NCI-H82 (cell line): ENCODE measurements at places on chromosomes 2 and 18.

DNA sequence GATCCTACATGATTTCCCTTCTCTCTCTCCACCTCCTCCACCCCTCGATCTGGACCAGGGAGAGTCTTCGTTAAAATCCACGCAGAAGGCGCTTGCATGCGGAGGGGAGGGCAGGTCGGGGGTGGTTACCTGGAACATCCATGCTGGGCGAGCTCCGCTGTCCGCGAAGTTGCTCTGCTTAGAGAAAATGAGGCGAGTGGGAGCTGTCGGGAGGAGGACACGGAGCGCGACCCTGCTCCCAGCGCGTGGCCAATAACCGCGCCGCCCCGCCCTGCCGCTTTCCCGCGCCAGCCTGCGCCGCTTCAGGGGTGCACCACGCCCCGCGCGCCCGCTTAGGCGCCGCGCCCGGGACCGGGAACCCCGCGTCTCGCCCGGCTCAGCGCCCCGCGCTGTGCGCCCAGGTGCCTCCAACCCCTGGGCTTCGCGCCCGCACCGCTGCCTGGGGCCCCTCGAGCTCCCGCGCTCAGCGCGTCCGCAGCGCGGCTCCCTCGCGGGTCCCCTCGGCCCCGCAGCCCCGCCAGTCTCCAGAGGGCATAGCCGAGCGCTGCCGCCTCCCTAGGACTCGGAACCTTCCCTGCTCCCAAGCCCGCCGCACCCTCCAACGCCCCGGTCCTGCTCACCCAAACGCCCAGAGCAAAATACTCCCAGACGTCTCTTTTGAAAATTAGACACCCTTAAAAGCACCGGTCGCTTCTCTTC, 636 bp downstream of the CBLN2 start:
- DNase-seq = no peak

DNA sequence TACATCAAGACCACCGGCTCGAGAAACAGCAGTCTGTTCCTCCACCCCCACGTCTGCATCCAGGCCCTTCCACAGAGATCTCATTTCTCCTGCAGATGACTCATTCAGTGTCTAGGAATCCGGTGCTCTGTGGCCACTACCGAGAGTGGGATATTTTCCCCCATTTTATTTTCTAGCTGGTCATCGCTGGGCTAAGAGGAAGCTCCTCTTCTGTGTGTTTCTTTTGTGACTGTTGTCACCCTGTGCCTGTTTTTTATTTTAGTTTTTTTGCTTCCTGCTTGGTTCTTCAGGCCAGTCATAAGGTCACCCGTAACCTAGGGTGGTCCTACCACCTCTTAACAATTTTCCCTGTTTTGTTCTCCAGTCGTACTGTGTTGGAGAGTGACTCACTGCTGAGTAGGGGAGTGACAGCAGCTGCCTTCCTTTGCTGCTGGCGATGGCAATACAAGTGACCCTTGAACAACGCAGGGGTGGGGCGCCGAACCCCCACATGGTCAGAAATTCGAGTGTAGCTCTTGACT, 6.7 kb downstream of the RAMP1 start:
- DNase-seq = no peak

DNA sequence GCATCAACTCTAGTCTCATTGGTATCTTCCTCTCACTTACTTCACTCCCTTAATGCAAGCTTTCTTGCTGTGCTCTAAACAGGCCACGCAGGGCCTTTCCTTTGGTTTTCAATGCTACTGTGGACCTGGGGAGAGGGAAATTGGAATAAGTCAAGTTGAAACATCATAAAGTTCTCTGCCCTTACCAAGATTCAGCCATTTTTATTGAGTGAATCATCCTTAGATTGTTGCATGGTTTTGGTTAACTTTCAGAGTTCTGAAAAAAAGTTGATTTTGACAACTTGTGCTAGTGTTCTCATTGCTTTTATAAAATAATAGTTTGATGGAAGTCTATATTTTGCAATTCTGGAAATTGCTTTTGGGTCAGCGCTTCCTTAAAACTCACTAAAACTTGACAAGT, 852.8 kb upstream of the ACVR2A start:
- no peak for DNase-seq

GRCh38 chr2:24199968-24200590, 25.2 kb downstream of the FAM228A start:
- no peak for DNase-seq

GRCh38 chr2:204401114-204401513, 144.2 kb upstream of the PARD3B start:
- no peak for DNase-seq

DNA sequence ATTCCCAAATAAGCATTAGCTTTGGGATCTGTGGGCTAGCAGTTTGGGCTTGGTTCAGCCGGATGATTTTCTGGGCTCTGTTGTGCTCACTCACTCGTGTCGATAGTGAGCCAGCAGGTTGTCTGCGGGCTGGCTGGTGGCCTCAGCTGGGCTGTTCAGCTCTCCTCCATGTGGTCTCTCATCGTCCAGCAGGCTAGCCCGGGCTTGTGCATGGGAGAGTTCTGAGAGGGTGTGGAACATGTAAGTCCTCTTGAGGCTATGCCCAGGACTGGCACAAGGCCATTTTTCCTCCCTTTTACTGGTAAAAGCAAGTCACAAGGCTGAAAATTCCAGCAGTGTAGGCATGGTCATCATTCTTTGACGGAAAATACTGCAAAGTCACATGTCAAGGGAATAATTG, 38.5 kb downstream of the NTSR2 start:
- no peak for DNase-seq

GRCh38 chr2:237128026-237128703, 42.5 kb downstream of the COPS8 start:
- no peak for DNase-seq

DNA sequence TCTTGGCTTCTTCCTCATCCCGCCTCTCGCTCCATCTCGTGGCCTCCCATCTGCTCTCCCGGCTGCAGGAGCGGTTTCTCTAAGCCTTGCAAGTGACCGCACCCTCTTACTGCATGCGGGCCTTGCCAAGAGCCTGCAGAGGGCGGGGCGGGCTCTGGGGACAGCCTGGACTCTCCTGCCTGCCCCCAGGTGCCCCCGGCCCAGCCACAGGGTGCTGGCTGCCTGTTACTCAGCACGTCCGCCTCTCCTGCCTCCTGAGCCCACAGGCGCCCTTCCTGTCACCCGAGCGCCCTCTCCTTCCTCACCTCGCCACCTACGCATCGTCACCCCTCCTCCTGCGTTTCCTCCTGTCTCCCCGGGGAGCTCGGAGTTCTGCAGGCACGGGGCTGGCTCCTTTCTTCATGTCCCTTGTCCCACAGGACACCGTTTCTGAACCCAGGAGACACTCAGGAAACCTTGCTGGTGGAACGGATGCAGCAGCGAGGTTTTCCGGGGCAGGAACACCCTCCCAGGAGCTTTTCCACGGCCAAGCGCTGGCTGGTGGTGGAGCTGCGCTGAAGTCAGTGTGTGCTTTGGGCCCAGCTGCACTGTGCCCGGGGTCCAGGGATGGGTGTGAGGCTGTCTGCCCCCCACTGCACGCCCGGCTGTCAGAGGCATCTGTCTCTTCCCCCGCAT, 28.5 kb downstream of the HPCAL1 start:
- DNase-seq = peak; percentile 85

- DNase-seq = no peak
Measured at GRCh38 chr2:233278921-233279320, 27.4 kb downstream of the ATG16L1 start.

- DNase-seq = no peak
Measured at GRCh38 chr18:9574473-9575115, 39.8 kb downstream of the PPP4R1 start.

- no peak for DNase-seq
Measured at GRCh38 chr2:83115606-83116005, 1343.5 kb downstream of the SUCLG1 start.

GRCh38 chr2:126661702-126662500, 5.9 kb downstream of the GYPC start:
- no peak for DNase-seq

DNA sequence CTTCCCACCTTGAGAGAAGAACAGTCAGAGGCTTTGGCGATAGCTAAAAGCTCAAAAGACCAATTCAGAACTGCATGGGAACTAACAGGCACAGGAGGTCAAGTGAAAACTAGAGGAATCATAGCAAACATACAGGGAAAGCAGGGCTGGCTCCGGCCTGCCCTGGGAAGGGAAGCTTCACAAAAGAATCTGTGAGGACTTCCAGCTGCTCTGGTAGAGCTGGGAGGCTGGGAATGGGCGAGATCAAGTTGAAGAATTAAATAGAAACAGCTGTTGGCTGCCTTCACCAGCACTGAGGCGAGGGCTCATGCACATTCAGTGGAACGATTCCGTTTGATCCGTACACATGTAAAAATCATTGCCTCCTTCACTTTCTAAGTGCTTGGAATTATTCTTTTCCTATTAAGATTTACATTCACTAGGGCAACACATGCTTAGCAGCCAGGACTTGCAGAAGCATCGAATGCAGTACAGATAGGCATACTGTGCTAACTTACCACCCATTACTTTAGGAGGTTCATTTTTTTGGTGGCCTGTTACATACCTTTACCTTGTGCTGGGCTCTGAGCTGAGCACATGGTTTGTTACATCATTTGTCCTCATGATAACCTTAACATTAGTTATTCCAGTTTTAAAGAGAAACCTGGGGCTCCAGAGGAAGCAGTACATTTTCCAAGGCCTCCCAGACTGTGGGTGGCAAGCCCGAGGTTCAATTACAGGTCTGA, 125.4 kb upstream of the RNF152 start:
- DNase-seq = no peak

DNA sequence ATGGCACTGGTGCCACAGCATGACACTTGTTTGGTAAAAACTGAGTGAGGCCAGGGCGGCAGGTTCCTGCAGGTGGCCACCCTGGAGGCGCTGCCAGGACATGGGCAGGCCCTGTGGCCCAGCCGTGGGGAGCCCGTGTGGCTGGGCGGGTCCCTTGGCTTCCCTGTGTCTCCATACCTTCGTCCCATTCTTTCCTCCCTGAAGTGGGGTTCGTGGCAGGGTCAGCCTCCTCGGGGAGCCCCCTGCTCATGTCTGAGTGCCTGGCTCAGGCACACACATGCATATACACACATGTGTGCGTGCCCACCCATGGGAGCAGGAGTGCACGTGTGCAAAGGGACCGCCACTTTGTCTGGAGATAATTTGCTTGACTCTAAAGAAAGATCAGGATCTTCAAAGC, 86.5 kb upstream of the HDAC4 start:
- no peak for DNase-seq

- DNase-seq = peak; percentile 54
Measured at GRCh38 chr2:42385225-42385624, 24.2 kb upstream of the COX7A2L start.

DNA sequence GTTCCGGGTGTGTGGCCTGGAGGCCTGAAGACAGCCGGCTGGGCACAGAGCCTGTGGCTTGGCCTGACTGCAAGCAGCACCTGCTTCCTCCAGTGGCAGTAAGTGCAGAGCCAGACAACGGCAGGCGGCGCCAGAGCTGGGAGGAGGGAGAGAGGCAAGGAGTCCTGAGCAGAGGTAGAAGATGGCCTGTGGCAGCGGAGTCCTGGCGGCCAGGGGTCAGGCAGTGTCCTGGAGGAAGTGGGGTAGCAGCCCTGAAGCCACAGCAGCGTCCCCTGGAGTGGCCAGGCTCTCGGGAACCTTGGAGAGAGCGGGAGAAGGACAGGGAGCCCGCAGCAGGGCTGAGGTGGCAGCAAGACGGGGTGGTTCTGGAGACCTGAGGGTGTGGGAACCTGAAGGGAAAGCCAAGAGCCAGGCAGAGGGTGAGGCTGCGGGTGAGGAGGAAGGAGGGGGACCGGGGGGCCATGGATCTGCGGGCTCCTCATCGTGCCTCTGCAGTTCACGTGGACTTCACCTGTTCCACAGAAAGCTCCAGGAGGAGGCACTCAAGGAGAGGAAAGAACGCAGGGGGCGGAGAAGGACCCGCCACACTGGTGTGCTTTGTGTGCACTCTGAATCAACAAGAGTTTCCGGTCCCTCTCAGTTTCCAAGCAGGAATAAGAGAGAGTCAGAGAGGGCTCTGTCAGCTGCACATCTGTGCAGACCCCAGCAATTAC, 85.9 kb downstream of the USP40 start:
- no peak for DNase-seq

DNA sequence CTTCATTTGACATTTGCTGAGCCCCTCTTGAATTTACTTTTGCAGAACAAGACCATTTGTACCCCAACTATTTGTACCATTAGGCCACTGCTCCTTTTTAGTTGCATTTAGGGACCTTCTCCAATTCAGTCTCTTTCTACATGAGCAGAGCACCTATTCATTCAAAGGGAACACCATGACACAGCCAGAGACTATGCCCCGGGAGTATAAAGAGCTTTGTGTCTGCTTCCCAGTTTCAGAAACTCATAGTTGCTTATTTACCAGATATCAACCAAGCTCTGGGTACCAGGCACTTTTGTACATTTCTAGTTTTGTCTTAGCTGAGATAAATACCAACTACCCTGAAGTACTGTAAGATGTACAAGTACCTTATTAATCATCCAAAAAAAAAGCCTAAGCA, 269.1 kb upstream of the SIX3 start:
- DNase-seq = no peak

- no peak for DNase-seq
Measured at GRCh38 chr2:10575609-10576280, 114.0 kb downstream of the NOL10 start.

DNA sequence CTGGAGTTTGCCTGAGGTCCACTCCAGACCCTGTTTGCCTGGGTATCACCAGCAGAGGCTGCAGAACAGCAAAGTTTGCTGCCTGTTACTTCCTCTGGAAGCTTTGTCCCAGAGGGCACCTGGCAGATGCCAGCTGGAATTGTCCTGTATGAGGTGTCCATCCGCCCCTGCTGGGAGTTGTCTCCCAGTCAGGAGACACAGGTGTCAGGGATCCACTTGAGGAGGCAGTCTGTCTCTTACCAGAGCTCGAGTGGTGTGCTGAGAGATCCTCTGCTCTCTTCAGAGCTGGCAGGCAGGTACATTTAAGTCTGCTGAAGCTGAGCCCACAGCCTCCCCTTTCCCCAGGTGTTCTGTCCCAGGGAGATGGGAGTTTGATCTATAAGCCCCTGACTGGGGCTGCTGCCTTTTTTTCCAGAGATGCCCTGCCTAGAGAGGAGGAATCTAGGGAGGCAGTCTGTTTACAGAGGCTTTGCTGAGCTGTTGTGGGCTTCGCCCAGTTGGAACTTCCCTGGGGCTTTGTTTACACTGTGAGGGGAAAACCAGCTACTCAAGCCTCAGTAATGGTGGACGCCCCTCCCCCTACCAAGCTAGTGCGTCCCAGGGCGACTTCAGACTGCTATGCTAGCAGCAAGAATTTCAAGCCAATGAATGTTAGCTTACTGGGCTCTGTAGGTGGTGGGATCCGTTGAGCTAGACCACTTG, 34.7 kb downstream of the TFPI start:
- no peak for DNase-seq

GRCh38 chr2:165305391-165306096, 66.3 kb downstream of the SCN2A start:
- DNase-seq = no peak

DNA sequence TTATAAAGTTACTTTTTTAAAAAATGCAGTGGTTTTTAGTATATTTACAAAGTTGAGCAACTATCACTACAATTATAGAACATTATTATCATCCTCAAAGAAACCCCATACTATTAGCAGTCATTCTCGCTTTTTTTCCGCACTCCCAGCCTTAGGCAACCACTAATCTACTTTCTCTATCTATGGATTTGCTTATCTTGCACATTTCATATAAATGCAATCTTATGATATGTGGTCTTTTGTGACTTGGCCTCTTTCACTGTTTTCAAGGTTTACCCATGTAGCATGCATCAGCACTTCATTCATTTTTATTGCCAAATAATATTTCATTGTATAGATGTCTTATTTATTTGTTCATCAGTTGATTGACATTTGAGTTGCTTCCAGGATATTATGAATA, 273.4 kb downstream of the AGPS start:
- DNase-seq = no peak
